ENCODE measurements at places on chromosomes 3 and 15. TPM values are rescaled to one million over a fixed set of nuclear protein-coding genes. Genes with fewer than 3 reads are reported as not detected.

CPA3 gene
- not detected for polyA plus RNA-seq

- H3K27me3 ChIP-seq: no peaks in the 10 kb centered on the region
- no peaks in the 10 kb centered on the region for H3K4me1 ChIP-seq
- no peak overlapping the region for H3K27ac ChIP-seq
- no peak for DNase-seq
- no peak overlapping the region for H3K4me3 ChIP-seq
These were observed 692.3 kb downstream of the ZPLD1 start for GRCh38 chr3:103127098-103127630.

- no peaks in the 10 kb centered on the region for H3K36me3 ChIP-seq
- H3K4me1 ChIP-seq: no peaks in the 10 kb centered on the region
- DNase-seq: no peak
- no peak overlapping the region for H3K4me3 ChIP-seq
- no peaks in the 10 kb centered on the region for H3K27me3 ChIP-seq
- H3K27ac ChIP-seq: no peak overlapping the region
These were observed 68.7 kb downstream of the BHLHE40 start for GRCh38 chr3:5047764-5048419.

CTXN2 gene
- 1.1 TPM for polyA plus RNA-seq

All from spinal cord (tissue), 10 donors.